Activated naive CD4-positive, alpha-beta T cell treated with anti-CD3 and anti-CD28 coated beads, Interleukin-2, amount 50 U/mL, for 16 hours (primary cell): ENCODE measurements at places on chromosomes 2 and 18.

- DNase-seq: no peak
Observed at GRCh38 chr2:170585067-170585466, 130.1 kb upstream of the SP5 start.

- DNase-seq: no peak
Observed at GRCh38 chr2:9558948-9559381, 3.3 kb upstream of the ADAM17 start.

DNA sequence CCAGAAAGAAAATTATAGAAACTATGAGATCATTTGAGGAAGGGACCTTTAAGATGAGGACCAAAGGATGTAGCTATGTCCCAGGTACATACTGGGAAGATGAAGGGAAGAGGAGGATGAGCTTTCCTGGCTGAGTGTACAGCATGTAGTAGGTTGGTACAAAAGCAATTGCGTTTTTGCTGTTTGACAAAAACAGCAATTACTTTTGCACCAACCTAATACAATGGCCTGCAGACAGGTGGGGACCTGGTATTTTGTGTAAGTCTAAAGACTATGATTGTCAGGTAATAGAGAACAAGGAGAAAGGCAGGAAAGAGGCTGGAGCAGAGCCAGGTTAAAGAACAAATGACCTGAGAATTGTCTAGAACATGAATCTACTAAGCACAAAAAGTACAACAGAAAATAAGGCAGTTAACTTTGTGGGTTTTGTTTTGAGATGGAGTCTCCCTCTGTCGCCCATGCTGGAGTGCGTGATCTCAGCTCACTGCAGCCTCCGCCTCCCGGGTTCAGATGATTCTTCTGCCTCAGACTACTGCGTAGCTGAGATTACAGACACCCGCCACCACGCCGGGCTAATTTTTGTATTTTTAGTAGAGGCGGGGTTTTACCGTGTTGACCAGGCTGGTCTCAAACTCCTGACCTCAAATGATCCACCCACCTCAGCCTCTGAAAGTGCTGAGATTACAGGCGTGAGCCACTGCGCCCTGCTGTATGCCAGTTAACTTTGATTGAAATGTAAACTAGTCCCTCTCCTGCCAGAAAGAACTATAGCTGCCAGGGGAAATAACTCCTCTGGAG is 3.2 kb upstream of the TGOLN2 start:
- no peak for DNase-seq

- no peak for DNase-seq
Observed at GRCh38 chr2:168934826-168935225, 33.7 kb downstream of the G6PC2 start.

GRCh38 chr2:100408104-100408503 is 9.4 kb downstream of the CHST10 start:
- no peak for DNase-seq

GRCh38 chr18:59686260-59686659 is 11.0 kb downstream of the CCBE1 start:
- DNase-seq: no peak

- DNase-seq: no peak
Observed at GRCh38 chr2:9781252-9781651, 62.0 kb upstream of the TAF1B start.

GRCh38 chr2:3139906-3140305 is 237.7 kb downstream of the EIPR1 start:
- DNase-seq: no peak

- no peak for DNase-seq
Observed at GRCh38 chr2:221309892-221310583, 262.1 kb downstream of the EPHA4 start.

- DNase-seq: no peak
Observed at GRCh38 chr2:209511637-209512036, 87.8 kb downstream of the MAP2 start.

DNA sequence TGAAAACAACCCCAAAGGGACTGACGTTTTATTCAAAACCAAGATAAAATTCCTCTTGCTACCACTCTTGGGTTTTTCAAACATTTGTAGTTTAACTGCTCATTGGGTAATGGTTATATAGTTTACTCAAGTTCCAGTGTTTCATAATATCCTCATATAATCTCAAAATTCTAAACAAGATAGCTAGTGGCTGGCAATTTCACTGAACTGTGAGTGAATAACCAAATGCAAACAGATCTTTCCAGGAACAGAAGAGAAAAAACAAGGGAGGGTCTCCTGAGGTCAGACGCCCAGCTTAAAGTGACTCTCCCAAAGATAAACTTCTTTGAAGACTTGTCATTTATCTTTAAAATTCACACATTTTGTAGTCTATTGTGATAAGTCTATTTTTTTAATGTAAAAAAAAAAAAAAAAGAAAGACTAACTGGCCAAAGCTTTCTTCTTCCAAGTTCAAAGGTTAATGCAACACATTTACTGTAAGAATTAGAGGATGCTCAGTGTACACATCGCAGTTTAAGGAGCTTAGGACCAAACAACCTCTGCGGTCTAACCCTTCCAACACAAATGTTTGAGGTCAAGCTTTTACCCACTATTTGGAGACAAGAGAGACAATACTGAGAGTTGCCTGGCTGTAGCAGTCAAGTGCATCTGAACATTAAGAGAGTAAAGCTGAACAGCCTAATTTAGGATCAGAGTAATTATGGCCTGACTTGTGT is 26.6 kb downstream of the LPIN2 start:
- no peak for DNase-seq

GRCh38 chr2:15142069-15142689 is 419.0 kb downstream of the NBAS start:
- DNase-seq: peak; percentile 78

GRCh38 chr2:20356042-20356441 is 5.4 kb upstream of the PUM2 start:
- no peak for DNase-seq

- DNase-seq: no peak
Observed at GRCh38 chr2:122009561-122009960, 254.1 kb downstream of the TSN start.

GRCh38 chr2:219408631-219409030 is 9.5 kb upstream of the DES start:
- DNase-seq: no peak

DNA sequence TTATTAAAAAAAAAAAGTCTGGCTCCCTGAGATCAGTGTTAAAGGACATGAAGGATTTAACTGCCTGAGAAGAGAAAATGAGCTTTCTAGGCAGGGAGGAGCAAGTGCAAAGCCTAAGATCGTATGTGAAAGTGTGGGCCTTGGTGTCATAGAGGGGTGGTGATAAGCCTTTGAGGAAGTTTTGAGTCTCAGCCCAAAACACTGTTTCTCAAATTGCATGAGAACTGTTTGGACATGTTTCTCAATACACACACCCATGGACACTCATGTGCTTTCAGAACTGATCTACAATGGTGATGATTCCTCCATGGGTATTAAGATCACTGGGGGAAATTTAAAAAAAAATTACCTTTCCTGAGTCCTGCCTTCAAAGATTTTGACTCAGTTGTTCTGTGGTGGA is 336.7 kb upstream of the RND3 start:
- DNase-seq: no peak

GRCh38 chr2:74515981-74516633 is 1.9 kb downstream of the TLX2 start:
- DNase-seq: peak; percentile 82

GRCh38 chr18:58800582-58800981 is 64.1 kb upstream of the ZNF532 start:
- no peak for DNase-seq

DNA sequence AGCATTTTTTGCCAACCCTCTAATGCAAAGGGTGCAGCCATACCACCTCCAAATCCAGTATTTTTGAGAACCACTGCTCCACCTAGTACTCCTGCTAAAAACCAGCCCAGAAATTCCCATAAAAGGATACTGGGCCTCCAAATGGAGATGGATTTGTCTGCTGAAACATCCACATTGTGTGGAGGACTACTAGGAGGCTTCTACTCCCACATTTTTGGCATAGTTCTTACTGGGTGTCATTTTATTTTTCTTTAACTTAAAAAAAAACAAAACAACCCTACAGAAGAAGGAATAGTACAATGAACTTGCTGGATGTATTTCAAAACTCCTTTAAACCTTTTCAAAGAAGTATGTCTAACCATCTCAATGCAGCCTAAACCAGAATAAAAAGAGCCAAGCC is 219.2 kb downstream of the SRBD1 start:
- DNase-seq: no peak

GRCh38 chr2:217900010-217900779 is 102.6 kb downstream of the TNS1 start:
- no peak for DNase-seq

GRCh38 chr2:18855027-18855426 is 265.7 kb upstream of the NT5C1B start:
- DNase-seq: no peak

GRCh38 chr2:28280619-28281018 is 112.0 kb upstream of the FOSL2 start:
- no peak for DNase-seq

DNA sequence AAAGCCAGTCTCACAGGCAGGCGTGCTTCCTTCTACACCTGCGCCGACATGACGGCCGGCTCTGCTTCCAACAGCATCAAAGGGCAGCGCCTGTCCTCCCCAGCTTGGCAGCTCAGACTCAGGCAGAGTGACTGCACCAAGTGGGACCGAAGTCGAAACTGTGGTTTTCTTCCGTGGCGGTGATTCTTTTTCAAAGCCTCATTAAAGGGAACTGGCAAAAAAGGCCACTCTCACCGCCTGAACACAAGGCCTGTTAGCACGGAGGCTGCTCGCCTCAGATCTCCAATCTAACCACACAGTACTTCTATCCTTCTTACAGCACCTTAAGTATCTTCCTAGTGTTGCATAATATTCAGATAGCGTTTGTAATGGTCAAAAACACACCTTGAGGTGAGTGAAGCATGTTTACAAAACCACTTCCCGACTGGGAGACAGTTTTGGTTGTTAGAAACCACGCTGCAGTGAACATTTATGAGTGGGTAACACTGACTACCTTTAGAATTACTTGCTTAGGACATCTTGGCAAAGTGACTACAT is 236.4 kb downstream of the HDAC4 start:
- peak; percentile 12 for DNase-seq

DNA sequence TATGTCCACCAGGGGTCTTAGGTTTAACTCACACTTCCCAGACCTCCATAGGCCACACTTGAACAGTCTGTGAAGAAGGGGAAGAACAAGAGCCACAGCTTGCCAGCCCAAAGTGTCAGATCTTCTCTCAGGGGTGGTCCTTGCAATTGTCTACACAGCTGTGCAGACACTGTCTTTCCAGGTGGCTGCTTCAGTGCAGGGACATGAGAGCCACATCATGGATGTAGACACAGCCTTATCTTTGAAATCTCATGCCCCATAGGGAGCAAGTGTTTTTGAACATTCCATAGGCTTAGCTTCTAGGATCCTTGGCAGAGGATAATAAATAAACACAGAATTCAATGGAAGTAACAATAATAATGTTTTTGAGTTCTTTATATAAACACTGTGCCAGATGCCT is 6.7 kb downstream of the ZNF407 start:
- no peak for DNase-seq

DNA sequence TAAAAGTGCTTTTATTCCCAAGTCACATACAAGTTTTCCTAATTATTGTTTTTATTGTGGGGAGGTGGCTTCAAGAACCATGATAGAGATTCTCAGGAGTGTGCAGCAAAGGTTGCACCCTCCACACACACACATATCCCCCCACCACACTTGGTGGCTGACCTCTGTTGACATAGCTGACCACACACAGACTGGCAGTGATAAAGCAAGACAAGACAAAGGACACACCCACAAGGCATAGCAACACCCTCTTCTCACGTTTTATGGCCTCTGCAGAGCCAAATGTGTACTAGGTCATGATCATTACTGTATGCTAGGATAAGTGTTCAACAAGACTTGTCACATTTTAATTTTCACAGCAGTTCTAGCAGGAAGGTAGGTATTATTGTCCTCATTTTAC is 143.0 kb upstream of the EPC2 start:
- no peak for DNase-seq

GRCh38 chr2:229821316-229821715 is 100.5 kb downstream of the TRIP12 start:
- no peak for DNase-seq

GRCh38 chr2:230434677-230435324 is 18.8 kb downstream of the SP100 start:
- DNase-seq: no peak

DNA sequence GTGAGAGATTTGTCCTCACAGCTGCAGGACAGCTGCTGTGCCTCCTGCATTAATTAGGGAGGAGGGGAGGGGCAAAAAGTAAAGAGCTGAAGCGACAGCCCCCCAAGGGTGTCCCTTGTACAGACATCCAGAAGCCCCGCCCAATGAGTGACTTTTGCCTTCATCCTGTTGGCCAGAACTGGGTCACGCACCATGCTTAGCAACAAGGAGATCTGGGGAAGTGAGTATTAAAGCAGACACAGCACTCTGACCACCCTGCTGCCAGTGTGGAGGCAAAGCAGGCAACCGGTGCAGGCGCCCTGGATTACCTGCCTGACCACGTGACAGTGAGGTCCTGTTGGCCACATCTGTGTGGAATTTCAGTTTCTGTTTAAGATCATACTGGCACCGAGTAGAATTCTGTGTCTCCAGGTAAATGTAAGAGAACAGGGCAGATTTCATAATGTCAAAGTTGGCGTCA is 21.5 kb upstream of the BIN1 start:
- DNase-seq: no peak

DNA sequence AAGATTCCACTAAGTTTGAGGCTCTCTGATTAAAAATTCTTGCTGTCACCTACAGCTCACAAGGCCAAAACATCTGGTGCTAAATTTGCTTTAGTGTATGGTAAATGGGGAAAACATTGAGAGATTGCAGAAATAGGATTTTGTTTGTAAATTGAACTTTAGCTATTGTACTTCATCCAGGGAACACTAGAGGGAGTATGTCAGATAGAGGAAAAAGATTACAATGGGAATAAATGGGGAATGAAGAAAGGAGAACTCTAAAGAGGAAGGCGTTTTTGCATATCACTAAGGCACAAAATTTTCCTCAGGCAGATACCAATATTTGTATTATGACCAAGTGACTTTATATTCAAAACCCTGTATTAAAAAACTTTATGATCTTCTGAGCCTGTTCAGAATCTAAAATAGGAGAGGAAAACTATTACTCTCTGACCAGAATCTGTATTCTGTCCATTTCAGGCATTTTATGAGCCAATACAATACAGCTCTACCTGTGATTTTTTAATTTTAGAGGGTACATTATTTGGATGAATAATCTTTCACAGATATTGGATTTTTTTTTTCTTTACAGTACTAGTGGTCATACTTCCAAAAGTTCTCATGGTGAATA is 52.3 kb upstream of the ITGB6 start:
- no peak for DNase-seq
